Smooth muscle cell of the brain vasculature (primary cell): ENCODE measurements at places on chromosomes 4 and X.

DNA sequence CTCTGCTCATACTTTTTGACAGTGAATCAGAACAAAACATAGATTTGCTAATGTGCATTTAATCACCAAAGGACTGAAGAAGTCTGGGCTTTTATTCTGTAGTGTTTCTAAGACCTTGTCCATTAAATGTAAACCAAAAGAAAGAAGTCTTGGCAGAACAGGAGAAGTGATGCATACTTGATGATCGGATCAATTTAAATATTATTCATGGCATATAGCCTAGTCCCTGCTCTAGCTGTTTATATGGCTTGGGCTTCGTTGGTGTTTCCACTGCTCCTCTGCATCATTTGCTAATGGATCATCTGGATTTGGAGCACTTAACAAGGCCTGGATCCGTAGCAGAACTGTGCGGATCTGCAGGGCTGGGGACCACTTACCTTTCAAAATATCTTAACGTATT lies 566.6 kb downstream of the GALNTL6 start:
- no peak for DNase-seq

- DNase-seq, result no peak
Measured at GRCh38 chr4:145487631-145488030, 6.0 kb downstream of the SMAD1 start.

GRCh38 chr4:127498366-127498765 lies 134.4 kb upstream of the INTU start:
- DNase-seq, result no peak

- DNase-seq, result no peak
Measured at GRCh38 chr4:147195386-147195785, 249.7 kb upstream of the TTC29 start.

GRCh38 chrX:136525738-136526606 lies 6.0 kb upstream of the VGLL1 start:
- DNase-seq, result peak; percentile 29

DNA sequence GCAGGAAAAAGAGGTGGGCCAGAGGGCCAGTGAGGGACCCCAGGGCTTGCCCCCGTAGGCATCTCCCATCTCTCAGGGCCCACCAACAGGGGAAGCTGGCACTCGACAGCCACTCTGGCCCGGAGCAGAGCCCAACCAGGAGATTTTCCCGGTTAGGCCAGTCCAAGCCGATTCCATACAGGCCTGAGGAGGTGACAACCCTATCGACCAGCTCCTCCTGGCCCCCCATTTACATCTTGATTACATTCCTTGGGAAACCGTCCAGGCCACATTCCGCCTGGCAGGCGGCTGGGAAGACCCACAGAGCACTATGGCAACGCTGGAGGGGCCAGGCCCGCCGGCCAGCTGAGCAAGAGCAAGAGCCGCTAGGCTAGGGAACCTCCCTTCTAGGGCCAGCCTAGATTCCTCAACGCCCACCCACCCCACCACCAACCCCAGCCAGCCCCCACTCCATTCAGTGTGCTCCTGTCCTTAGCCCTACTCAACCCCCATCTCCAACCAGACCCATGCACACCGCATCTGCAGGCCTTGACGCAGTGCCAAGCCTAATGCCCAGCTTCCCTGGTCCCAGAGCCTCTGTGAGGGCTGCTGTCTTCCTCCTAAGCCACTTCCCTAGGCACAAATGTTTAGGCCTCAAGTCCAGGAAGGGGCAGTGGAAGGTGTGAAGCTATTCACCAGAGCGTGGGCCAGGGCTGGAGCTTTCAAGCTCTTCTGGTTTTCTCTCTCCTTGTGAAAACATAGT lies 161.2 kb downstream of the EFNB1 start:
- DNase-seq, result peak; percentile 55
